Activated T-helper 2 cell treated with anti-CD3 and anti-CD28 coated beads, Interferon-gamma antibody, Interleukin-2, Interleukin-4, amounts not matched to agents 10 μg/mL and 5 μg/mL and 100 μg/mL, durations not matched to agents 14 hours and 24 hours and 36 hours (primary cell): ENCODE measurements at places on chromosomes 6 and 20.

DNA sequence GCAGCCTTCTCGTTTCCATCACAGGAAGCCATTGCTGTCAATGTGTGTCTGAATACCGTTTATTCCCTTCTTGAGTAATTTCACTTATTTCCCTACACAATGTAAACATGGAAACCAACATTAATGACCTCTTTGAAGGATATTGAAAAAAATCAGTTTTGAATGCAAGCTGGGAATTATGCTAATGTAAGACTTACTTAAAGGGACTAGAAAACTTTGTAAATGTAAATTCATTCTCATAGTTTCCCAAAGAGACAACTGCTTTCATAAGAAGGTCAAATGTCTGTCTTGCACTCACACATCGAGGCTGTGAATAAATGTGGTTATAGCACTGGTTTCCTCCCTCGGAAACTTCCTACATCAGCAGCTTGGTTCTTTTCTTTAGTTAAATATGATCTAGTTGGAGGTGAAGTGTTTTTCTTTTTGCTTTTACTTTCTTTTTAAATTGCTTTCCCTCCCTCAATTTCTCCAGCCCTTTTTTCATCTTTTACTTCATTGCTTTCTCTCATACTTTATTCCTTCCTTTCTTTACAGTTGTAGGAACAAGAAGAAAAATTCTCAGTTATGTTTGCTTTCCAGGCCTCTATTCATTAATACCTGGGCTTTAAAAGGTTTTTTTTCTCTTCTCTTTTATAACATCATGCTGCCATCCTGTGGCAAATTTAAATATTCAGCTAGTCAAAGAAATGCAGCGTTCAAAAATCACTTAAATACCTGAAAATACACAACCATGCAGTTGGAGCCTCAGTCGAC, 108.3 kb downstream of the TNFAIP3 start:
- peak; percentile 26 for DNase-seq

- no peak for DNase-seq
Observed at GRCh38 chr6:116672306-116672705, 3.7 kb upstream of the ZUP1 start.

- DNase-seq = no peak
Observed at GRCh38 chr6:751765-752164, 58.8 kb upstream of the EXOC2 start.

DNA sequence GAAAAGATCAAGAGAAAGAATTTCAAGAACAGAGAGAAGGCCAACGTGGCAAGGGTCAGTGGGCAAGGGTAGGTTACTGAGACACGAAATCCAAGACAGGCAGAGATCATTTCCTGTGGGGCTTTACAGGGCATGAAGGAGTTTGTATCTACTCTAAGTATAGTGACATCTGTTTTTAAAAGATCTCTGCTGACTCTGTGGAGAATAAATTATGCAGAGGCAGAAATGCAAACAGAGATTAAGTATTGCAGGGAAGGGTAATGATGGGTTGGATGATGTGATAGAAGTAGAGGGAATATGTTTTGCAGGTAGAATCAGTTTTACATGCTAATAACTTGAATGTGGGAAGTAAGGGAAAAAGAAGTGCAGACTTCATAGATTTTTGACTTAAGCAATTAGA, 243.5 kb downstream of the FRK start:
- no peak for DNase-seq

GRCh38 chr6:84052204-84052882, 18.8 kb downstream of the MRAP2 start:
- no peak for DNase-seq

DNA sequence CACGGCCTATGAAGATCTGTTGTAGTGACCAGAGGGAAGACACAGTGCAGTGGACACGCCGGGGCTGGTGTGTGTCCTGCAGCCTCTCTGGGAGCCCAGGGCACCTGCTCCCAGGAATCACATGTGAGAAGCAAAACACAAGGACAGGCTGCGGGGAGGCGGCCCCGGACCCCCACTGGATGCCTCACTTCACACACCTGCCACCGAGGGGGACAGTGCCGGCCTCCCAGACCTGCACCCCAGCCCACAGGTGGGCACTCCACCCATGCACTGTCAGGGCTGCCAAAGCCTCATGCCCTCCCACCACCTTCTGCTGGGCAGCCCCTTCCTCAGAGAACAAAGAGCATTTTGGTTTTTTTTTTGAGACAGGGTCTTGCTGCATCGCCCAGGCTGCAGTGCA, 27.4 kb downstream of the FRMD1 start:
- DNase-seq = no peak

GRCh38 chr6:126204598-126204997, 135.3 kb upstream of the CENPW start:
- DNase-seq = no peak
